ENCODE measurements at places on chromosomes 16 and 17.
A peak's percentile ranks its signal among the peaks of the same experiment; 100 is the strongest.

DNA sequence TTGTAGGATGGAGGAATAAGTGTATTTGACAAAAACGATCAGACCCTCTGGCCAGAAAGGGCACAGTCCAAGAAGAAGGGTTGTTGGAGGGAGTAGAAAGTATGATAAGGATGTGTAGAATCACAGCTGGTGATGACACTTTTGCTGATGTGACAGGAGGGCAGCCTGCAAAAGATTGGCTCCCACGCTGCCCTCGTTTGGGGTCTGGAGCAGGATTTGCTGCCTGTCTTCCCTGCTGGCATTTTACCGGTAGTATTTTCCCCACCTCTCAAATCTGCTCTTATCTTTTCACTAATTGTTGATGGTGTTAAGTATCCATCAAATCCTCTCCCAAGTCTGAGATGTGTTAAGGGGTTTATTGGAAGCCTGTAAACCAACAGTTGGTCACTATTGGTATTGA is 208.8 kb downstream of the CCDC182 start:
- no peak for DNase-seq

DNA sequence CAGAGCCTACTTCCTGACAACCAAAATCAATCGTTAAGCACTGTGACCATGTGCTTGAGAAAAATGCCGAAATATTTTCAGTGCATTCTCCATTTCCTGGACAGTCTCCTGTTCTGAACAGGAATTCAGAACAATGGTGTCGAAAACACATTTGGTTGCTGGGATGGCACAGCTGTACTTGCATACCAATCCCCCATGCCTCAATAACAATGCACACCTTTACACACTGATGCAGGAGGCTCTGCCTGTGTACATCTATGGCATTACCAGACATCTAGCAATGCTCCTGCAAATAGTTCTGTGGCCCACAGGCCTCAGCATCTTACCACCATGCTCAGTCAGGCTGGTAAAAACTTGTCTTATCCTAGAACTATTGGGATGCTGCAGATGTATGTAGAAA is 6.2 kb downstream of the CHTF8 start:
- no peak for DNase-seq

DNA sequence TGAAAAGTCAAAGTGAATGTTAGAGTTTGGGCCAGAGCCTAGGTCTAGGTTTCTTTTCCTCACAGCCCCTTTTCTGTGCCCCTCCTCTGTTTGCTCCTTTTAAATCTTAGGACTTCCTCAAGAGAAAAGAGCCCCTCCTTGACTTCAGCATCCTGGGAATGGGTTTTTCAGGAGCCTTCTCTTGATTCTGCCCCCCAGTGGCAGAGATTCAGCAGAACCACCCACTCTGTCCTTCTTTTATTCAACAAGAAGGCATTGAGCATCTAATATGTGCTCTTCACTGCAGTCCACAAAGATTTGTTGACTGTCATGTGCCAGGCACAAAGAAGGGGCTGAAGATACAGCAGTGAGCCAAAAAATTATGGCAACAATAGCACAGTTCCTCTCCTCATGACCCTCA is 270.8 kb upstream of the CDH5 start:
- no peak for DNase-seq

DNA sequence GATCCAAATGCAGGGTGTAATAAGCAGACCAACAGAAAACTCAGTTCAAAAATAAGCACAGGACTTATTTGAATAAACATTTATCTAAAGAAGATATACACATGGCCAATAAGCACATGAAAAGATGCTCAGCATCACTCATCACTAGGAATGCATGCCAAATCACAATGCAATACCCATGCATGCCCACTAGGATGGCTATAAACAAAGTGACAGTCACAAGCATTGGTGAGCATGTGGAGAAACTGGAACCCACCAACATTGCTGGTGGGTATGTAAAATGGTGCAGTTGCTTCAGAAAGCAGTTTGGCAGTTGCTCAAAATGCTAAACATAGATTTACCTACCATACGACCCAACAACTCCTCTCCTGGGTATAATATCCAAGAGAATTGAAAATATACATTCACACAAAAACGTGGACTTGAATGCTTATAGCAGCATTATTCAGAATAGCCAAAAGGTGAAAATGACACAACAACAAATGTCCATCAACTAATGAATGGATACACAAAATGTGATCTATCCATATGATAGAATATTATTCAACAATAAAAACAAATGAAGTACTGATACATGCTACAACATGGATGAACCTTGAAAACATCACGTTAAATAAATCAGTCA is 20.1 kb downstream of the UBE2O start:
- DNase-seq: no peak

DNA sequence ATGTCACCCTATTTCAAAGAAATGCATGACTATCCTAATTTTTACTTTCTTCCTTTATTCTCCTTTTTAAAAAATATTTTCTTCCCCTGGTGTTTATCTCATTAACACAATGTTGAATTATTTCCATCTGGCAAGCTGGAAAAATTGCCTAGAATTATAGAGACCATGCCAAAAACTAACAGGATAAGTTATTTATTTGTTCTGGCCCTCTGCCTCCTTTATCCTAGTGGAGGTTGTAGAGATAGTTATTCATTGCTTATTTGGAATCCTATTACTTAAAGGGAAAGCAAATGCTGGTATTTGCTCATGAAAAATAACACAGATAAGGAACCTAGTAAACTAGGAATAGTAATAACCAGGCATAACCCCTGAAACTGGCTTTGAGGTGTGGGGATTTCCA is 684.9 kb upstream of the KIF2B start:
- no peak for DNase-seq

GRCh38 chr17:36930583-36930900 is 6.7 kb upstream of the LHX1 start:
- no peak for DNase-seq

DNA sequence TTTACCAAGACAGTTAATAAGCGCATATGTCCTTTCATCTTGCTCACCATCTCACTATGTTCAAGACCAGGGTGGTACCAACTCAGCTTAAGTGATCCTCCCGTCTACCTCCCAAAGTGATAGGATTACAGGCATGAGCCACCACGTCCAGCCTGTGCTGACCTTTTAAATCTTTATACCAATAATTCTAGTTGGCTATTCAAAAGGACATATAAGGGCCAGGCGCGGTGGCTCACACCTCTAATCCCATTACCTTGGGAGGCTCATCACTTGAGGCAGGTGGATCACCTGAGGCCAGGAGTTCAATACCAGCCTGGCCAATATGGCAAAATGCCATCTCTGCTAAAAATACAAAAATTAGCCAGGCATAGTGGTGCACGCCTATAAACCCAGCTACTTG is 2.4 kb downstream of the CEP95 start:
- no peak for DNase-seq

DNA sequence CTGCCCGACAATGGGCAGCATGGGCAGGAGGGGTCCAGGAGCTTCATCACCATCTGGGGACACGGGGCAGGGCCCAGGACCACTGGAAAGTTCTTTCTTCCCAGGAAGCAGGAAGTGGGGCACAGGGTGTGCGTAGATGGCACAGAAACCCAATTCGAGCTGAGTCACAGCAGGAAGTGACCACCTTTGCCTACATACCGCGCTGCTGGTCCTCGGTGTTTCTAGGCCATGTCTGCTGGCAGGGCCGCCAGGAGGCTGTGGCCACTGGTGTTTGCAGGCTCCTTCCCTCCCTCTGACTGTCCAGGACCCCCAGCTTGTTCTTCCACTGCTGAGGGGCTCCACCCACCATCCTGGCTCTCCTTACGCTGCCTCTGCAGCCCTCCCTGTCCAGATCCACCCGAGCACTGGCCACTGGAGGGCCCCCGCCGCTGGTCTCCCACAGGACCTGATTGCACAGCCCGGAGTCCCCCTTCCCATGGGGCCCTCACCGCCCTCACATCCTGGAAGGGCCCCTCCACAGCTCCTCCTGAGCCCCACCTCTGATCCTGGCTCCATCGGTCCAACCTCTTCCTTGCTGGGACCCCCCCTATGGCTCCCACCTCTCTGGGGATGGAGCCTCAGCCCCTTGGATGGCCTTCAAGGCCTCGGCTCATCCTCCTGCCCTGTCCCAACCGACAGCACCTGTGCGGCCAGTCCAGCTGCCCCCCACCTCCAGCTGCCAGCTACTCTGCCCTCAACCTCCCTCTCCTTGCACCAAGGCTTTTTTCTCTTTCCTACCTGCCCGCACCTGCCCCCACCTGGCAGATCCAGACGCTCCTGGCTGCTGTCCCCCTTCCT is 14.5 kb upstream of the RASD1 start:
- DNase-seq: no peak

GRCh38 chr17:66353937-66354401 is 51.6 kb downstream of the PRKCA start:
- DNase-seq: no peak

GRCh38 chr17:30396612-30397011 is 17.9 kb downstream of the CPD start:
- DNase-seq: no peak

GRCh38 chr16:86928523-86929011 is 350.2 kb downstream of the FOXL1 start:
- no peak for DNase-seq

DNA sequence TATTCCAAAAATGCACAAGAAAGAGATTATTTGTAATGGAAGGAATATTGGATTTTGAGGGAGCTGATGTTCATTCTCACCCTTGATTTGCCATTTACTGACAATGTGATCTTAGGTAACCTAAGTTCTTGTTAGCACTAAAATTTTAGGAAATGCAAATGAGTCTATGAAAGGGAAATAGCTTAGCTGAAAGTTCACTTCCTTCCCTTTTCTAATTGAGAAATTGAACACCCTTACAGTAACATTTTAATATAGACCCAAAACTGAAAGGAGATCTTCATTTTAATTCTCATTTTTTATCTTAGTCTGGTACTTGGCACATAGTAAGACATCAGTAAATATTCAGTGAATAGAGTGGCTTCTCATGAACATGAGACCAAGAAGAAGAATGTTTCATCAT is 10.9 kb upstream of the WSB1 start:
- peak; percentile 60 for DNase-seq

DNA sequence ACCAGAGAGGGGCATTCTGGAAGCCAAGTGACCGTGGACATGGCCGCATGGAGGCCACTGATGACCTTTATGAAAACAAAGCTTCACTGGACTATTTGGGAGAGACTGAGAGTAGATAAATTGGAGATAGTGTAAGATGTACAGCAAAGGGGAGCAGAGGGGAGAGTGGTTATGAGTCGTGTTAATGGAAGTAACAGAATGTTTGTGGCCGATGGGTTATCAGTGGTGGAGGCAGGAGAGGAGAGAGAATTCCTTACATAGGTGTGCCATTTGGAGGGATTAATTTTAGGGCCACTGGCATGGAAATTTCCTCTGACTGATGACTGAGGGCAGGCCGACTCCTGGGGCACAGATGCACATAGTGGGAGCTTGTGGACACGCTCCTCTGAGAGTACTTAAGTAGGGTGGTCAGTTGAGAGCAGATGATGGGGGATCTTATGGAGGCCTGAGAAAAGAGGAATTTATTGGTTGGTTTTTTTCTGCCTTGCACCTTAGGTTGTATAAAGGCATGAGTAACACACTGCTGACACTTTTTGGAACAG is 19.2 kb downstream of the PRPSAP2 start:
- DNase-seq: no peak

DNA sequence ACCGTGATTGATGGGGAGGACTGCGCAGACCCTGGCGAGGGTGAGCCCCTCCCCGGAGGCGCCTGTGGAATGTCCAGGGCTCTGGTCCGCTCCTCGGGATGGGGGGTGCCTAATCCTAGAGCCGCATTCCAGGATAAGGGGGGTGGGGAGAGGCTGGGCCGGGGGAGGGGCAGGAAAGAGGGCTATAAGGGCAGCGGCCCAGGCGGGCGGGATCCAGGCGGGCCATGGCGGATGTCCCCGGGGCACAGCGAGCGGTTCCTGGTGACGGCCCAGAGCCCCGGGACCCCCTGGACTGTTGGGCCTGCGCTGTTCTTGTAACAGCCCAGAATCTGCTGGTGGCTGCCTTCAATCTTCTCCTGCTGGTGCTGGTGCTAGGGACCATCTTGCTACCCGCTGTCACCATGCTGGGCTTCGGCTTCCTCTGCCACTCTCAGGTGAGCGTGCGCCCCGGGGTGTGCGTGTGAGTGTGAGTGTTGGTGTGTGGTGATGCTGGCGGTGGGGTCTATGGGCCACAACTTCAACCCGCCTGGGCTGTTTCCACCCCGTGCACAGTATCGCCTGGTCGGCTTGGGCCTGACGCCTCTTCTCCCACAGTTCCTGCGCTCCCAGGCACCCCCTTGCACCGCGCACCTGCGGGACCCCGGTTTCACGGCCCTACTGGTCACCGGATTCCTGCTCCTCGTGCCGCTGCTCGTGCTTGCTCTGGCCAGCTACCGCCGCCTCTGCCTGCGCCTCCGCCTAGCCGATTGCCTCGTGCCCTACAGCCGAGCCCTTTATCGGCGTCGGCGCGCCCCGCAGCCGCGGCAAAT is at the start of gene TMEM88:
Gene TMEM88 (plus strand): TSS at position 216 of the 809 bp plus-strand sequence. CDS start 9 bp downstream, at position 225.
- peak; percentile 26 for DNase-seq

GRCh38 chr16:15822957-15823356 is 33.9 kb downstream of the MYH11 start:
- no peak for DNase-seq

GRCh38 chr17:21020622-21021021 is 22.2 kb downstream of the USP22 start:
- no peak for DNase-seq

GRCh38 chr16:68328860-68329390 is 18.1 kb downstream of the PRMT7 start:
- DNase-seq: no peak

DNA sequence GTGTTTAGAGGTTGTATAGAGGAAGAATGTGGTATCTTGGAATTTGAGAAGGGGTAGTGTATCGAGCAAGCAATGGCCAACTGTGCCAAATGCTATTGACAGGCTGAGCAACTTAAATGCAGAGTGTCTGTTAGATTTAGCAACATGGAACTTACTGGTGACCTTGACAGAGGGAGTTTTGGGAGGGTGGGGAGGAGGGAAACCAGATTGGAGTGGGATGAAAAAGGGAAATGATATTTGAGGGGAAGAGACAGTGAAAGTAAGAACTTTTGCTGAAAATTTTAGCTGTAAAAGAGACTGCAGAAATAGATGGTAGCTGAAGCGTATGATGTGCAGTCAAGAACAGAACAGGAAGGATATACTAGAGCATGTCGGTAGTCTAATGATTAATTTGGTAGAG is 1.1 kb downstream of the LRRC36 start:
- no peak for DNase-seq

GRCh38 chr17:66942451-66943264 is 21.8 kb upstream of the CACNG4 start:
- DNase-seq: no peak

GRCh38 chr17:28711723-28712031 is at the start of gene PROCA1:
PROCA1 (minus strand) TSS chr17:28711888; CDS start chr17:28711660, 228 bp downstream.
- no peak for DNase-seq

DNA sequence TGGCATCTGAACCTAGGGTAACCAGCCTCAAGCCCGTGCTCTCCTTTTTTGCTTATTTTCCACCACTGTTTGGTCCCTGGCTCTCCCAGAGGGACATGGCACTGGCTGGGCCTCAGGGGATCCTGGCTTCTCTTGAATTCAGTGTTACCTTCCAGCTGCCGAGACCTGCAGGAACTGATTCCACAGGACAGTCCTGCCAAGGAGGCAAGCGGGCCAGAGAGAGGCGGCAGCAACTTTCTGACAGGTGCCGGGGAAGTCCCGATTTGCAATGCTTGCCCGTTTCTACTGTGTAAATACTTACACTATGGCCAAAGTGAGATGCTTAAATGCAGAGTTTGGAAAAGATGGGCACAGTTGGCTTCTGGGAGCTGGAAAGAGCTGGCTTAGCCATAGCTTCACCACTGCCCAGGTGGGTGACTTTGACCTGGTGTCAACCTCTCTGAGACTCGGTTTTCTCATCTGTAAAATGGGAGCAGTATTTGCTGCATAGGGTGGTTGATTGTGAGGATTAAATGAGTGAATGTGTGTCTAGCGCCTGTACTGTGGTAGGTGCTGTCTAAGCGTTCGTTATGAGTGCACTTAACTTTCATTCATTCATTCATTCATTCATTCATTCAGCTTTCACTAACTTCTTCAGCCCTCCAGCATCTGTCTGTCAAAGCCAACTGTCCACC is 124.9 kb downstream of the CMIP start:
- DNase-seq: no peak

All from naive B cell (primary cell).